Activated CD8-positive, alpha-beta memory T cell treated with anti-CD3 and anti-CD28 coated beads for 1 hour (primary cell): ENCODE measurements at places on chromosomes 11 and 22.

DNA sequence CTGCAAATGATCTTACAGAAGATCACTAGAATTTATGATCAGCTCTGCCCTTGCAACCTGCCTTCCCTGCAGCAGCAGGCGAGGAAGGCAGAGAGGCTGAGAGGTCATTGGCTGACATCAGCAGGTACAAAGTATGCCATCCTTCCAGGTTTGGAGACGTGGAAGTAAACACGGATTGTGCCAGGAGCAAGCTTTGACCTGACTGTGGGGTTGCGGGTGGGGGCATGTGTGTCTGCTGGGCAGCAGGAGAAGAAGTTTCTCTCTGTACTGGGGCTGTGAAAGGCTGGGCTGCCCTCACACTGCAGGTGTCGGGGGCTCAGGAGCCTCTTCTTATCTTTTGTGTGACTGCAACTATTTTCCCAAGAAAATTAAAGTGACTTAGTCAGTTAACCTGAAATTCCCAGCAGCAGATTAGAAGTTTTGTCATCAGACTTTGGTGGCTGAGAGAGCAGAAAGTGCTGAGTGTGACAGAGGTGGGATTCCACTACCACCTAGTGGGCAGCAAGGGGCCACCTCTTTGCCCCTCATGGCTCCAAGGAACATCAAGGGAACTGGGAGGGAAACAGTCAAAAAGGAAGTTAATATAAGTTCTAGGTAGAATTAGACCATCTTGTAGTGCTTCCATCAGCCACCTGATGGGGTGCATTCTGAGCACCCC is 565.9 kb downstream of the ETS1 start:
- DNase-seq, result no peak

- DNase-seq, result no peak
Measured at GRCh38 chr22:31192513-31192912, 19.6 kb upstream of the LIMK2 start.

GRCh38 chr11:100709233-100709957 is 22.3 kb downstream of the ARHGAP42 start:
- no peak for DNase-seq

DNA sequence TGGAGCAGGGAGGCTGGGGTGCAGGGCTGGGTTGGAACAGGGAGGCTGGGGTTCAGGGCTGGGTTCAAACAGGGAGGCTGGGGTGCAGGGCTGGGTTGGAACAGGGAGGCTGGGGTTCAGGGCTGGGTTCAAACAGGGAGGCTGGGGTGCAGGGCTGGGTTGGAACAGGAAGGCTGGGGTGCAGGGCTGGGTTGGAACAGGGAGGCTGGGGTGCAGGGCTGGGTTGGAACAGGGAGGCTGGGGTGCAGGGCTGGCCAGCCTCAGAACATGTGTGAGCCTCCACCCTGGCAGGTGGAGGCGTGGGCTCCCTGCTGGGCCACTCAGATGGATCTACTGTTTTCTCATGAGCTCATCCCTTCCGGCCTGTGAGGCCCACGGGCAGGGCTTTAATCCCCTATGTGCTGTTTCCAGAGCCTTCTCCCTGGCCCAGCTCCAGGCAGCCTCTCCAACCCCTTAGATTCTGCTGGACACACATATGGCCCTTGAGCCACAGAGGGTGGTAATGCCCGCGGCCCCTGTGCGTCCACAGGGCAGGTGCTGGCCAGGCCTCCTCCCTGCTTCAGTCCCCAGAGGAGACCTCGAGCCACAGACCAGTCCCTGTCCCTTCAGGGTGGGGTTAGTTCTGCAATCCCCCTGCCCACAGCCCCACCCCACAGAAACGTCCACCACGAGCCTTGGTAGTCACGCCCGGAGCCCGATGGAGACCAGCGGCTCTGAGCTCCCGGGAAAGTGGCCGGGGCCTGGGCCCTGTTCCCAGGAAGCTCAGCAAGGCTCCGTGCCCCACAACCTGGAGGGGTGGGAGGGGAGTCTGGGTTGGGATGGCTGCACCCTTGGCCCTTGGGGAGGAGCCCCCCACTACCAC is 197.9 kb downstream of the BRD1 start:
- no peak for DNase-seq

GRCh38 chr11:130219148-130219547 is 59.6 kb downstream of the ST14 start:
- DNase-seq, result no peak

GRCh38 chr11:32960553-32961164 is 55.0 kb upstream of the DEPDC7 start:
- DNase-seq, result no peak

GRCh38 chr11:125165843-125166763 is 1.6 kb downstream of the PKNOX2 start:
- DNase-seq, result no peak

- no peak for DNase-seq
Measured at GRCh38 chr11:110907629-110908028, 195.4 kb upstream of the ARHGAP20 start.

DNA sequence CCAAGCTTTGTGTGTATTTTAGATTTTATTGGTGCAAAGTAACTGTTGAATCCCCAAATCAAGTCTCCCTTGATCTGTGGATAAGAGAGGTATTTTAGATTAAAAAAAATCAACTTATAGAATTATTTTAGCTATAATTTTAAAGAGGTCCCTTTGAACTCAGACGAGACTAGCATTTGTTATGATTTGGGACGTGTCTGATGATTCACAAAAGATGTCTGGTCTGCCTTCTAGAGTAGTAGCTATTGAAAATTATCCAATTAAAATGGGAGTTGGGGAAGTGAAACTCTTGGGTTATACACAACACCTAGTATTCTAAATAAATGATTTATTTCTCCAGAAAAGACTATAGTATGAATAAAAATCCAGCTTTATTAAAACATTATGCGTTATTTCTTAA is 227.9 kb upstream of the GRIA4 start:
- no peak for DNase-seq

- no peak for DNase-seq
Measured at GRCh38 chr11:63517156-63517555, 11.3 kb downstream of the LGALS12 start.

- DNase-seq, result no peak
Measured at GRCh38 chr11:8060801-8061554, 20.0 kb upstream of the TUB start.

GRCh38 chr11:10378362-10378761 is 73.5 kb downstream of the ADM start:
- DNase-seq, result no peak

GRCh38 chr11:105202844-105203548 is 63.4 kb upstream of the CARD18 start:
- DNase-seq, result no peak

DNA sequence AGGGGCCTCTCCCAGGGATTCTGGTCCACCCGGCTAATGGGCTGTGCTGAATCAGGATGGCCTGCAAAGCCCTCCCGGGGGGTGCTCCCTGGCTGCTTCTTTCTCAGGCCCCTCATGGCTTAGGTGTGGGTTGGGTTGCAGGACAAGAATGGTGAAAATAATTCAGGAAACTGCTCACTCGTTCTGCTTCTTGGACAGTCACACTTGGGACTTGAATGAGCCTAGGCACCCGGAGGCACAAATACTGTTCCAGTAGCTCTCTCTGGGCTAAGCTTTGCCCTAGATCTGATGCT is 83.2 kb downstream of the TRIM29 start:
- DNase-seq, result no peak

DNA sequence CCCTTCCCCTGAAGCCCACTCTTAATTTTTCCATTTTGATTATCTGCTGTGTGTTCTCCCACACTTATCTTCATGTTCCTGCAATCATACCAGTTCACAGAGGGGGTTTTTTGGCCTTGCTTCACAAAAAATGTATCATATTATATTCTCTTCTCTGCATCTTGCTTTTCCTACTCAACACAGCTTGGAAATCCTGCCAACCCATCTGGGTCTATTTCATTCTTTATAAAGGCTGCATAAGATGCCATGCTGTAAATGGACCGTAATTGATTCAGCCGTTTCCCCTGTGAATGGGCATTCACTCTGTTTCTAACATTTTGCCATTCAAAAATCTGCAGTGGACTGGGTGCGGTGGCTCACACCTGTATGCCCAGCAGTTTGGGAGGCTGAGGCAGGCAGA is 30.5 kb downstream of the CD6 start:
- DNase-seq, result no peak

DNA sequence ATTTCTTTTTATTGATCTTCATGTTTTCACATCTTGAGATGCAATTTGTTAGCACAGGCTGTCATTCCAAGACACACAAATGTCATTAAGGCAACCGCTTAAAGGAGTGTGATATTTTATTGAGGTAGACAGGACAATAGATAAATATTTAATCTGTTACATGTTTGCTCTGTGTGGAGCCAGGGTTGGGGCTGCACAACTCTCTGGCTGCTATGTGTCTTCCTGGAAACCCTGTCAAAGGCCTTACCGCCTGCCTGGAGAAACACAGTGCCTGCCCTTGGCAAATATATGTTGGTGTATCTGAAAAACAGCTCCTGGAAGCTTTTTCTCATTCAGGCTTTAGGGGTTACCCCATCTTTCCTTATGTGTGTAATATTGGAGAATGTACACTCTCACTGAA is 139.7 kb upstream of the TEAD1 start:
- no peak for DNase-seq

GRCh38 chr11:109512249-109512648 is 90.3 kb downstream of the C11orf87 start:
- no peak for DNase-seq

DNA sequence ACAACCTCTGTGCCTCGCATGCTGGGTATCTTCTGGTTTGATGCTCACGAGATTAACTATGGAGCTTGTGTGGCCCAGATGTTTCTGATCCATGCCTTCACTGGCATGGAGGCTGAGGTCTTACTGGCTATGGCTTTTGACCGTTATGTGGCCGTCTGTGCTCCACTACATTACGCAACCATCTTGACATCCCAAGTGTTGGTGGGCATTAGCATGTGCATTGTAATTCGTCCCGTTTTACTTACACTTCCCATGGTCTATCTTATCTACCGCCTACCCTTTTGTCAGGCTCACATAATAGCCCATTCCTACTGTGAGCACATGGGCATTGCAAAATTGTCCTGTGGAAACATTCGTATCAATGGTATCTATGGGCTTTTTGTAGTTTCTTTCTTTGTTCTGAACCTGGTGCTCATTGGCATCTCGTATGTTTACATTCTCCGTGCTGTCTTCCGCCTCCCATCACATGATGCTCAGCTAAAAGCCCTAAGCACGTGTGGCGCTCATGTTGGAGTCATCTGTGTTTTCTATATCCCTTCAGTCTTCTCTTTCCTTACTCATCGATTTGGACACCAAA is 516 bp downstream of the OR52J3 start:
- DNase-seq, result no peak

GRCh38 chr11:2088284-2088683 is 50.9 kb downstream of the IGF2 start:
- DNase-seq, result no peak

DNA sequence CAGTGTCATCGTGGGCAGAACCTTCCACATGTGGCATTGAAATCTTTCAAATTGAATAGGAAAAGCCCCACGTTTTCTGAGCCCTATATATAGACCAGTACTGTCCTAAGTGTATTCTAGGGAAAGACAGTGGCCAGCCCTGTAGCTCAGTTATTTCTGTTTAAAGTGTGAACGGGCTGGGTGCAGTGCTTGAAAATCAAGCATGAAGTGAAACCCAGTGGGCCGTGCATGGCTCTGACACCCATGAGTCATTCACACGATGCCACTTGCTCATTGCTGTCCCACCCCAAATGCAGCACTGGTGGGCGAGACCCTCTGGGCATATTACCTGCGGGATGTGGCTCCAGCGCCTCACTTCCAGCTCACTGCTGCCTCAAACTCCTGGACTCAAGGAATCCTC is 29.8 kb upstream of the CCDC188 start:
- no peak for DNase-seq

- DNase-seq, result no peak
Measured at GRCh38 chr22:40019100-40019499, 24.3 kb downstream of the FAM83F start.

GRCh38 chr11:121210445-121211080 is 82.0 kb upstream of the SC5D start:
- DNase-seq, result no peak

DNA sequence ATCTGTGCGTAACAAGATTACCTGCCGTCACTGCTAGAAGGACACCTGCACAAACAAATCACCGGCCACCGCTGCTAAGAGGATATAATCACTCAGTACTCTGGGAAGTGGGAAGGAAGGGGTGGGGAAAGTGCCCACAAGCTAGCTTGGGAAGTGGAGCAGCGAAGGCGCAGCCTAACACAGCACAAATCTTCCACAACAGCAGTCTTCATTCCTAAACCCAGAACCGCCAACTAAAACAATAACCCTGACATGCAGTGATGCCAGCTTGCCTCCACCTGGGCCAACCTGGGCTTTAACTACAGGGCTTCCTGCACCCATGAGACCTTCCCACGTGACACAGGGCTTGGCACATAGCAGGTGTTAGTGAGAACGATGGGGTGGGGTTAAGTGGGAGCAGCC is 5.1 kb downstream of the DGCR2 start:
- DNase-seq, result no peak

- no peak for DNase-seq
Measured at GRCh38 chr11:1773131-1773993, 9.6 kb upstream of the CTSD start.

DNA sequence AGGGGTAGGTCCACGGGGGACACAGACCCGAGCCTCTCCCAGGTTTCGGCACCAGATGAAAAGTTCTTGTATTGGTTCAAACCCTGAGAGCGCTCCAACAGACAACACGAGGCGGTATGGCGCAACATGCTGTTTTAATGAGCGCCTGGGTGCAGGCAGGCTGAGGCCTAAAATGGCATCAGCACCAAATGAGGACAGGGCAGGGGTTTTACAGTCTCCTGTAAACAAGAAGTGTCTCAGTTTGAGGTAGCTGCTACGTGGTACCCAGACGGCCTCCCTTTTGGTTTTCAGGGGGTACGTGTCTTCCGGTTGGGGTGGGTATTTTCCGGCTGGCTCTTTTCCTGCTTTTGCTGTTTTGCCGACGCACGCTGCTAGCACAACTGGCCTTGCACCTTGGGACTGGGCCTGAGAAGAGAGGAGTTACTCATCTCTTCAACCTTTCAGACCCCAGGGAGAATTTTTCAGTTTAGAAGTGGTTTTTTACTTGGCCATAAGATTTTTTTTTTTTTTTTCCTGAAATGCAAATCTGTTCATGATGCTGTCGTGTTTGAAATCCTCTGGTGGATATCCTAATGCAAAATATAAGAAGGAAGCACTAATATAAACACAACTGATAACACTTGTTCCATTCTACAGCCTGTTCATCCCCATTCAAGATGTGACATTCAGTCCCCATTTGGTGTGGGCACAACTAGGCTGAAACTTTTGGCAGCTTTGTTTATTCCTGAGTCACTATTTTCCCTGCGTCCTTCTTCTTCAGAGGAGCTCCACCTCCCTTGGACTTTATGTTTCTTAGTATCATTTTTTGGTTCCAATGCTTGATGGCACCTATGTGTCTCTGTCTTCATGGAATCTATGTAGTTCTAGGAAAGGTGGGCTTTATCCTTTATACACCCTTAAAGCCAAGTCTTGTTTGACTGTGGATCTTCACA is 6.5 kb downstream of the PPFIBP2 start:
- DNase-seq, result no peak

GRCh38 chr11:128501632-128502549 is 85.5 kb downstream of the ETS1 start:
- no peak for DNase-seq
